ENCODE measurements at places on chromosomes 5 and 9.

GRCh38 chr5:177362610-177363507 lies 5.1 kb downstream of the RGS14 start:
- DNase-seq: peak; percentile 79

DNA sequence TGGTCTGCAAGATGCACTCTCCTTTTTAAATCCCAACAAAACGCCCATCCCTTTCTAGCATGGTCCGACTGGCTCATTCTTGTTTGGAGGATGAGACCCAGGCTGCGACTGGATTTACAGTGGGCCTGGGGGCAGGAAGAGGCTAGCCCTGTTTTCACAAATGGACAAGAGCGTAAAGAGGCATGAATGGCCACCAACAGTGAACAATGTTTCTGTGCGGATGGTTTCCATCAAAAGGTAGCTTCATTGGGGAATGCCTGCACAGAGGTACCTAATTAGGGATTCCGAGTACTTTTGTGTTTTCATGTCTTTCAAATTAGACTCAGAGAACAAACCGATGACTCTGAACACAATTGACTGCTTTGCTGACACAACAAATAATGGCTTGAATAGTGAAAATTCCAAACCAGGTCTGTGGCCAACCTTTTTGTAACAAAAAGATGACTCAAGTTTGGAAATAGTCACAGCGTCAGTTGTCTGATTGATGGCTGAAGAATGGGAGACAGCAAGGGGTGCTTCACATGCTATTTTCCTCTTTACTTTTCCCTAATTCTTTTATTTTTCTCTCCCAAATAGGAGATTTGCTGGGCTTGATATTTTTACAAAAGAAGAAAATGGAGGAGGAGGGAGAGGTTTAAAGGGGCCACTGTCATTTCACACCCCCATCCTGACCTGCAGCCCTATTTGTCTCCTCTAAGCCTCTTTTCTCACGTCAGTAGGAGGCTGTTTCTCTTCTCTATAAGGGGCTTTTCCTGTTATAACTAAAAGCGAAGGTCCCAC lies 208.1 kb upstream of the S1PR3 start:
- no peak for DNase-seq

DNA sequence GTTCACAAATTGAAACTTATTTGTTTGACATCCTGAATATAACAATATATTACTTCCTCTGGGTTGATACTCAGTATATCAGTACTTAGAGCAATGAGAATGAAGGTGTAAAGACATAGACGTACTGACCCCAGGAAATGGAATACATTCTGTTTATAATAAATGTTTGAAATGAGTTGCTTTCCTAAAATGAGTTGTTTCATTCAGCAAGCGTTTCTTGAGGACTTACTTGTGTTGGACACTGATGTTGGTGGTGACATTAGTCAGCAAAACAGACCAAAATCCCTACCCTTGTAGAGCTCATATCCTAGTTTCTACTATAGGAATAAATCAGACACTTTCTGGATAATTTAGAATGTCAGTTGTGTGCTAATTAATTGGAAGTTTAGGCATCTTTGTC lies 184.3 kb downstream of the ZDHHC21 start:
- no peak for DNase-seq

DNA sequence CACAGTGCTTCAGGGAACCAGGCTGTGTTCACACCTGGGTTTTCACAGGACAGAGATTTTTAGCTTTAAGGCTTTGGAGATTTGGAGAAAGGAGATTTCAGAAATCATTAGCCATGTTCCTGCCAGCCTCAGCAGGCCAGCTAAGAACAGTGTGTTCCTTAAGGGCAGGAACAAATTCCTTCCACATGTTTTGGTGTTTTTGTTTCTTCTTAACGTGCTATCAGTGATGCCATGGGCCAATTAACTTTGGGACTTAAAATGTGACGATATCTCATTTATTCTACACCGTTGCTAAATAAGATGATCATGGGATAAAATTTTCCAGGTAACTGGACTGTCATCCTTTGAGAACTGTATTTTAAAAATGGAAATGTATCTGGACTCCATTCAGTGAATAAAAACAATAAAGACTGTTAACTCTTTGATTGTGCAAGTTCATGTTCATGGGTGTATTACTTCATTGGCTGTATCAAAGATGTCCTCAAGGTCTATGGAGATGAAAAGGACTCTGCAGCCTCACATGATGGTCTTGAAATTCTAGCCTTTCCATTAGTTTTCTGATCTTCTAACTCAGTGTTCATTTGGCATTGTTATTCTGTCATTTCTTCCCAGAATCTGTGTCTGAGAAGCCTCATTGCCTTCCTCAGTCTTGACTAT lies 72.3 kb downstream of the ZNF366 start:
- no peak for DNase-seq

DNA sequence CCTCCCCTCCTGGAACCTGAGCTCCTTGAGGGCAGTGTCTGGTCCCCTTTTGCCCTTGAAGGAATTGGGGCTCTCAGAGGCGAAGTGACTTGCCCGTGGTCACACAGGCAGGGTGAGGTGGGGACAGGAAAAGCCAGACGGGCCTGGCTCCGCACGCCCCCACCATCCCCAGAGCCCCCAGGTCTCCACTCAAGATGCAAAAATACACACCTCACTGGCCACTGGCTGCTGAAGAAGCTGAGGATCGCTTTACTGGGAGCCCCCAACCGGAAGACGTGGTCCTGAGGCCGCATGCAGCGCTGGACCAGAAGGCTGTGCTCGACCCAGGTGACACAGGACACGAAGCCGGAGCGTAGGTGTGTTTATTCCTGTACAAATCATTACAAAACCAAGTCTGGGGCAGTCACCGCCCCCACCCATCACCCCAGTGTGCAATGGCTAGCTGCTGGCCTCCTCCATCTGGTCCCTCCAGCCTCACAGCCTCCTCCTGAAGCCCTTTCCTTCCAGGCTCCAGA lies 7.6 kb upstream of the AK1 start:
- DNase-seq: no peak

GRCh38 chr5:83092619-83093018 lies 15.3 kb downstream of the XRCC4 start:
- no peak for DNase-seq

GRCh38 chr5:15132816-15133405 lies 261.3 kb upstream of the ANKH start:
- DNase-seq: no peak

DNA sequence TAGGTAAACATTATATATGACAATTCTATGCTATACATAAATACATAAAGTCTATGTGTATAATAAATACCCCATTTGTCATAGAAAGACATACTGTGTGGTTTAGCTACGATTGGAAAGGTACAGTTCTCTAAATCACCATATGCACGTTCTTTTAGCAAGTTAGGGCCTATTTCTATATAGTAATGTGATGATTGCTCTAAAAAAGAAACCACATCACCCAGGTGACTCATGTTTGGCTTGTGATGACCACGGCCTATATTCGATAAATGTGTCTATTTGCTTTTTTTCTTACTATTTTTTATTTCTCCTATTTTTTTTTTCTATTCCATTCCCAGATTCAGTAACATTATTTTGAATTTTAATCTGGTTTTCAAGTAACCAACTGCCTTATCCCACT lies 34.7 kb downstream of the RETREG1 start:
- no peak for DNase-seq

DNA sequence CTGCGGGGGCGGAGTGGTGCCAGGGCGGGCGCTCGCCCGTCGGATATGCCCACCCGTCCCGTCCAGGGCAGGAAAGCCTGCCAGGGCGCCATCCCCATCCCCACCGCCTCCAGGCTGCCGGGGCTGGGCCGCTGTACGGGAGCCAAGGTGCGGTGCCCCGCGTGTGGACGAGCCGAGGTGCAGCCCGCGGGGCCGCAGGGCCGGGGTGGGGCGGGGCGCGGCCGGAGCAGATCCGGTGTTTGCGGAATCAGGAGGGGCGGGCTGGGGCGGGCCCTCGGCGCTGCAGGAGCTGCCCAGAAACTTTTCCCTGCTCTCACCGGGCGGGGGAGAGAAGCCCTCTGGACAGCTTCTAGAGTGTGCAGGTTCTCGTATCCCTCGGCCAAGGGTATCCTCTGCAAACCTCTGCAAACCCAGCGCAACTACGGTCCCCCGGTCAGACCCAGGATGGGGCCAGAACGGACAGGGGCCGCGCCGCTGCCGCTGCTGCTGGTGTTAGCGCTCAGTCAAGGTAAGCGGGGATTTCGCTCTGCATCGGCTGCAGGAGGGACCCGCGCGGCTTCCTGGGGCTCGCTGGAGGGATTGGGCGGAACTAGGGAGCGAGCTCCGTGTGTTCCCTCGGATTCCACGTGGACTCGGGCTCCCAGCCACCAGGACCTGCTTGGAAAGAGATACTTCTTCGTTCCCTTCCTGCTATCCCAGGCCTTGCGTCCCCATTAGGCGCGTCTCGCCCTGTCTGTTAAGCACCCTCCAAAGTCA lies at the start of gene ITGA2:
TSS of gene ITGA2 (plus strand) at position 328 of the 756 bp plus-strand sequence. CDS start at position 445, 117 bp downstream.
- peak; percentile 72 for DNase-seq

GRCh38 chr5:43601454-43602260 lies 1.3 kb upstream of the NNT start:
- DNase-seq: no peak

DNA sequence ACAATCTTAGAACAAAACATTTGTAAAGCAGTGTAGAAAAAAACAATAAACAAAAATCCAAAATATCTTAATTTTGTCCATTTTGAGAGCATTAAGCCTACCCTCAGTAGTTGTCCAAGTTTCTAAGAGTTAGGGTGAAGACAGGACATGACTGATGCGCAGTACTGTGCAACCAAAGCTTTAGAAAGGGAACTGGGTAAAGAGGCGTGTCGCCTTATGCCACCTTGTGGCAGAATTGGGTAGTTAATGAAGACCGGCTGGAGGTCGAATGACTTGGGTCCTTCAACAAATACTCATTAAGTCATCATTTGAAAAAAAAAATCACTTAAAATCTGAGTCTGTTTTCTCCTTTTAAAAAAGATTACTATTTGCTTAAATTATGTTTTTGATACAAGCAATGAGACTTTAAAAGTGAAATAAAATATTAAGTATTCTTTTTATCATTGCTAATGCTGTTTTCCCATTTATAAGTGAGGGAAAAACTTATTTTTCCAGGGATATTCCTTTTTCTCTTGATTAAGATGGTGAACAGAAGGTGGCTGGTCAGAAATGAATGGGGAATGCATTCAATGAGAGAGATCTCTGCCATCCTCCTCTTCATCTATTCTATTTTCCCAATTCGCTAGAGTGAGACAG lies 3.5 kb upstream of the RNF20 start:
- DNase-seq: peak; percentile 79

DNA sequence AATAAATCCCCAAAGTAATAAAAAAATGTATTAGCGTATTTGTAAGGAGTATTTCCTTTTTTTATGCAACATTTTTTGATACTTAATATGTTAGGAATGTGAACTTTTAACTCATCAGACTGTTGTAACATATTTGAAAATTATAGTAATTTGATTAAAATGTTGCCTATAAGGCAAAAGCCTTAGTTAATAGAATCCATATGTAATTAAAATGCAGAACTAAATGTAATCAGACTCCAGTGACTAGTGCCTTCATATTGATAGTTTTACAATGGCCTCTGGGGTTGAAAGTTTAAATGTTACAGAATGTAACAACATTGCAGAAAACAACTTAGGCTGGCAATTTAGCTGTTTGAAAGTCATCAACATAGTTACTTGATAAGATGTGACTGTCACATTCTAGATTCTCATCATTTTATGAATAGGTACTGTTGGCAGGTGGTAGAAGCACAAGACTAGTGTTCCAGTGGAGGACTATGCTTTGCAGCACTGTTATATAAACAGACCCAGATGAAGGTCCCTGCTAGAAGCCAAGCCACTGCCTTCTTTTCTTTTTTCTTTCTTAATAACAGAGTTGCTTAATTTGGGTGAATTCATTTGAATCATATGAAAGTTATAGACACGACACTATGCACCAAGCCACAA lies 382.9 kb downstream of the CCDC171 start:
- DNase-seq: no peak

DNA sequence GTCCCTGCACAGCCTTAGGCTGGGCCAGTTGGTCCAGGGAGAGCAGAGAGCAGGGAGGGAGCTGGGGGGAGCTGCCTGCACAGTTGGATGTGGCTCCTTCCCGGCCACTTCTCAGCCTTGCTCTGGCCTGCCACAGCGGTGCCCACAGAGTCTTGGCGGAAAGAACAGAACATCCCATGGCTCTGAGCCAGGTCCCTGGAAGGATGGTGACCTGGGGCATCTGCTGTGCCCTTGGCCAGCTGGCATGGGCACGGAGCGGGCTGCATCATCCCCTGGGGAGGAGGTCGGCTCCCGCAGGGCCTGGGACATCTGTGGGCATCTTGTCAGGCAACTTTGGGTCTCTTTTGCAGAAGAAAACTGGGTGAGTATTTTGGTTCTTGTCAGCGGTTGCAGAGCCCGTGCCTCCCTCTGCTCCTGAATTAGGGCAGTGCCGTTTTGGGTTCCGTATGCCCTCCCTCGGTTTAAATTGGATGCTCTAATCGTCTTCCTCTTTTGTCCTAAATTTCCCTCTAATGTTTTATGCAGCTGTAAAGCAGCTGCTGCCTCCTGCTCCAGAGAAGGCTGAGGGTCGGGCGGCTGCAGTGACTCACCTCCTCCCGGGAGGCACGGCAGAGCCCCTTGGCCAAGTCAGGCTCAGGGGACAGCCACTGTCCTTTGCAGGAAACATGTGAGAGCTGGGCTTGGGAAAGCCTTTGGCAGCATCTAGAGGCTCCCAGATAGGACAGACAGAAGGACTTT lies 10.5 kb upstream of the NACC2 start:
- no peak for DNase-seq

DNA sequence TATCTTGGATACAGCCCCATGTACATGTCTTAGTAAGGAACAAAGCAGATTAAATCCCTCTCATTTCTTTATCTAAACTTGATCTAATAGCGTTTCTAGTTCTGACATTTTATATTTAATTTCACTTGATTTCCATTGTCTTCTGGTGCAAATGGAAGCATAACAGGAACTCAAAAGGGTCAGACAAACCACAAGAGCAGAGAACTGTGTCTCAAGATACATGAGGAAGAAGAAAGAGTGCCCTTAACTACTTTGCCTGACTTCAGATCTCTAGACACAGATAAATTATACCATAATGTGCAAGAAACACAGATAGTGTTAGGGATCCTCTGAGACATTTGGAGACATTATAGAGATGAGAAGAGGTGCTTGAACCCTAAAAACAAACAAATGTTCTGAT lies 20.7 kb upstream of the STX17 start:
- DNase-seq: no peak

All from A549 (cell line).